ENCODE measurements at places on chromosomes 11 and 22.

- no peak for DNase-seq
Measured at GRCh38 chr11:93783765-93784144, 327 bp upstream of the MED17 start.

GRCh38 chr11:9759519-9760192 is 95.8 kb downstream of the SWAP70 start:
- DNase-seq: no peak

GRCh38 chr11:46681814-46682213 is 18.6 kb downstream of the ARHGAP1 start:
- DNase-seq: no peak

GRCh38 chr11:72430741-72431570 is 3.4 kb downstream of the CLPB start:
- peak; percentile 67 for DNase-seq

DNA sequence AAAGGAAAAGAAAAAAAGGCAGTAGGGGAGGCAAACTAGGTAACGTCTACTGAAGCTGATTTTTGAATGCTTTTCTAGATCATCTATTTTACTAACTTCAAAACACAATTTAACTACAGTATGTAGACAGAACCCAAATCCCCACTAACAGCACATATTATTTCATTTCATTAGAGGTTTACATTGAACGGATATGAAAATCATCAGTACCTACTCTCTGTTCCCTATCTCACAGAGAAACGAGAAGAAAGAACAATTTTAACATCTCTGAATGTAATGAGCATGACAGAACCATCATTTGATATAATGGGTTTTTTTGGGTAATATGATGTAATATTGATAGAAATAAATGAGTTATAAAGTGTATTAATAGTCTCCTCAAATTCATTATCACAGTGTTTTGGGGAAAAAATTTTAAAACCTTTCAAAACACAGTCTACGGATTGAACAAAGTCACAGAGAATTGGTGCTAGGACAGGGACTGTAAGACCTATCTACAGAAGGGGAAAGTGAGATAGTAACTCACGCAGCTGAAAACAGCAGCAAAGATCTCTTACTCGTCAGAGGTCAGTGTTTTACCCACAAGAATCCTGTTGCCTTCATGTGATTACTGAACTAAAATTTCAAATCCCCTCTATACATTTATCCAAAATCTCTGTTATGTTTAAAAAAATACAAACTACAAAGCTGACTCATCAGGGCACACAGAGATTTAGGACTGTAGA is 77.3 kb downstream of the ZBTB44 start:
- DNase-seq: no peak

- DNase-seq: no peak
Measured at GRCh38 chr11:10118865-10119264, 175.2 kb downstream of the SBF2 start.

GRCh38 chr11:32433101-32433913 is 2.0 kb downstream of the WT1 start:
- no peak for DNase-seq

- DNase-seq: no peak
Measured at GRCh38 chr22:32596471-32596870, 121.9 kb downstream of the FBXO7 start.

All from cardiac muscle cell (in vitro differentiated cells and primary cell).